ENCODE measurements at places on chromosomes 7 and 10.

DNA sequence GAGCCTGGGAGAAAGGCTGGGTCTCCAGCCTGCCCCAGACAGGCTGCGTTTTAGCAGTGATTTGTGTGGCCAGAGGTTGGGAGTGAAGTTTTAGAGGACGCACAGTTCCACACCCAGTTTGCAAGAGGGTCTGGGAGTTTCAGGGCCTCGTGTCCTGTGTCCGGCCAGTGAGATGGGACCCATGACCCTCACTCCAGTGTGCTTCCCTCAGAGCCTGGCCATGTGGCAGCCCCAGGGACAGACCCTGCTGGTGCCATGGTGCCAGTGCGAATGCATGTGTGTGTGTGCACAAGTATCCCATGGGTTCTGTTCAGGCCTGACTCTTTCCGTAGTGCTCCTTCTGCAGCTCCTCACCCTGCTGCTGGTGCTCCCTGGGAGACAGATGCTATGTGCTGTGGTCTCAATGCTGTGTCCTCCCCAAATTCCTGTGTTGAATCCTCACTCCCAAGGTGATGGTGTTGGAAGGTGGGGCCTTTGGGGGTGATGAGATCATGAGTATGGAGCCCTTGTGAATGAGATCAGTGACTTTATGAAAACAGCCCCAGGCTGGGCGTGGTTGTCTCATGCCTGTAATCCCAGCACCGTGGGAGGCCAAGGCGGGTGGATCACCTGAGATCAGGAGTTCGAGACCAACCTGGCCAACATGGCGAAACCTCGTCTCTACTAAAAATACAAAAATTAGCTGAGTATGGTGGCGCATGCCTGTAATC is 16.5 kb downstream of the ECHDC3 start:
- no peak for DNase-seq

GRCh38 chr10:62811159-62811875 is 4.8 kb downstream of the EGR2 start:
- no peak for DNase-seq

GRCh38 chr7:98988641-98989040 is 110.3 kb downstream of the TRRAP start:
- DNase-seq, result no peak

DNA sequence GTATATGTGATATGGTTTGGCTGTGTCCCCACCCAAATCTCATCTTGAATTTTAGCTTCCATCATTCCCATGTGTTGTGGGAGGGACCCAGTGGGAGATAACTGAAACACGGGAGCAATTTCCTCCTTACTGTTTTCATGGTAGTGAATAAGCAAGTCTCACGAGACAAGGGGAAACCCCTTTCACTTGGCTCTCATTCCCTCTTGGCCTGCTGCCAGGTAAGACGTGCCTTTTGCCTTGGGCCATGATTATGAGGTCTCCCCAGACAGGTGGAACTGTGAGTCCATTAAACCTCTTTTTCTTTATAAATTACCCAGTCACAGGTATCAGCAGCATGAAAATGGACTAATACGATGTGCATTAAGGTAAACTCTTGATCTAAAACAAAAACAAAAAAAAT is 357.1 kb upstream of the AOAH start:
- DNase-seq, result no peak

GRCh38 chr7:2967253-2967652 is 76.4 kb downstream of the CARD11 start:
- no peak for DNase-seq

DNA sequence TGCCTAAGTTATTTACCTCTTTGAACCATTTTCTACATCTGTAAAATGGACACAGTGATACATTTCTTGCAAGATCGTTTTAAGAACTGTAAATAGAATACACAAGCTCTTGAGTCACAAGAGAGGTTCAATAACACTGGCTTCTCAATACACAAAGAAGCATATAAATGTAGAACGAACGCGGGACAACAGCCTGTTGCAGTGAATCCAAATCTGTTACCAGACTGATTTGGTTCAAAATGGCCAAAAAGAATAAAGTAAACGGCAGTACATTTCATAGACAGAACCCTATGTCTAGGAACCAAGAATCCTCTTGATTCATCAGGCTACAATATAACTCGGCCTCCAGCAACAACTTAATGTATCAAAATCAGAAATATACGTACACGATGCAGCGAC is 701 bp downstream of the MTPAP start:
- no peak for DNase-seq

- DNase-seq, result no peak
These were observed 18.5 kb downstream of the SEPHS1 start for GRCh38 chr10:13329565-13329964.

DNA sequence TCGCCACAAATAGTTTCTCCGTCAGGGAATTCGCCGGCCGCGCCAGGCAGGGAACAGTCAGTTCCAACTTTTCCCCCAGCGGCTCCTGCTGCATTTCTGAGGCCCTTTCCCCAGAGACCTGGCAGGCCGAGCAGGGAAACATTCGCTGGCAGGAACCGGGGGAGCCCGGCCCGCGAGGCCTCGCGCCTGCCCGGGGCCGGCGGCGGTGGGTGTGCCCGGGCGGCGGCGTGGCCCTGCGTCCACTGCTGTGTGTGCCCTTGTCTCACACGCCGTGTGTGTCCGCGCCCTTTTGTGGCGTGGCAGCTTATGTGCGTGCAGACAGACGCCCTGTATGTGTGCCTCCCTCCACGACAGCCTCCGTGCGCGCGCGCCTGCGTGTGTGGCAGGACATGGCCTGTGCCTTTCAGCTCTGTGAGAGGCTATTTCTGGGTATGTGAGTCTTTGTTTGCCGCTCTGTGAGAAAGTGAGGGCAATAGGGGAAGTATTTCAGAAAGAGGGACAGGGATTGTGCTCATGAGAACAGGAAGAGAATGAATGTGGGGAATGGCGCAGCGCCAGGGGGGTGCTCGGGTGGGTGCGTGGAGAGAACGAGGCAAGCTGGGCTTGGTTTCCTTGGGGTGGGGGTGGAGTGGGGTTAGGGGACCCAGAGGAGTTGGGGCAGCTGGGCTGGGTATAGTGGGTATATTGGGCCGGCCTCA is 689 bp upstream of the SMARCD3 start:
- no peak for DNase-seq

DNA sequence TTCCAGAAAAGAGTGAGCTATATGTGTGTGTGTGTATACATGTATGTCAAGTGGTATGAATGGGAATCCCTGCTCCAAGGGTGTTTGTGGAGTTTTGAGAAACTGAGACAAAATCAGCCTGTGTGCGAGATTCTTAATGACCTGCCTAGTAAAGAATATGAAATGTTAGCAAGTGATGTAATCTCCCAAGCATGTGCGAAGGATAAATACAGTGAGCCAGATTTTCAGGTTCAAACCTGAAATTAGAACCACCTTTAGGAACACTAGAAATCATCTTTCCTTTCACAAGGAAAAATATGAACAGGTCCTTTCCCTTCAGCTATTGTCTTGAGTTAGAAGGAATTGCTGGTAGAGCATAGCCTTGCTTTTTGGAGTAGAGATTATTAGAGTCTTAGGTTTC is 457.6 kb downstream of the LRMDA start:
- no peak for DNase-seq

DNA sequence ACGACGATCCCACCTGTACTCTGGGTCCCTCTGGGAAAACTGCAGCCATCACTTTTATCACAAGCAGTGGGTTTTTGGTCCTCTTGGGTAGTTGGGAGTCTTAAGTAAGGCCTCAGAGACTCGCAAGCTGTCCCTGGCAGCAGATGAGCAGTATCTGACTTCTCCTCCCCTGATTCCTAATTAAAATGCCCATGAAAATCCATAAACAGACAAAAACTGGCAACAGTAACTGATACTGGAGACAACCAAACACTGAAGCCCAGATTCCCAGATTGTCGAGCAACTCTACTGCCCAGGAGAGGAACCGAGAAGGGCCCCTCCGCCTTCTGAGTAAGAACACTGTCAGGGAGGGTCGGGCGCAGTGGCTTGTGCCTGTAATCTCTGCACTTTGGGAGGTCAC is 333.8 kb downstream of the CALN1 start:
- no peak for DNase-seq

DNA sequence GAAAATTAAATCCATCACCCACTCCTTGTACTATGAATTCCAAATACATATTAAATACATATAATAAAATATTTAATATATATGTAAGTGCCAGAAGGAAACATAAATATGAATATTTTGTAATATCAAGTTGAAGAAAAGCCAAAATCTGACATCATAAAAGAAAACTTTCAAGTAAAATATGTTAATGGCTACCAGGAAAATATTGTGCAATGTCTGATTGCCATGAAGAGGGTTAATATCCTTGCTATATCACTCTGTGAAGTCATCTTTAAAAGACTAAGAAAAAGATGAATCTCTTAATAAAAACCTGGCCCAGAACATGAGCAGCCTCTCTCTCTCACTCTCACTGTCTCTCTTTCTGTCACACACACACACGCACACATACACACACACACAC is 130.2 kb downstream of the EGFR start:
- DNase-seq, result no peak

DNA sequence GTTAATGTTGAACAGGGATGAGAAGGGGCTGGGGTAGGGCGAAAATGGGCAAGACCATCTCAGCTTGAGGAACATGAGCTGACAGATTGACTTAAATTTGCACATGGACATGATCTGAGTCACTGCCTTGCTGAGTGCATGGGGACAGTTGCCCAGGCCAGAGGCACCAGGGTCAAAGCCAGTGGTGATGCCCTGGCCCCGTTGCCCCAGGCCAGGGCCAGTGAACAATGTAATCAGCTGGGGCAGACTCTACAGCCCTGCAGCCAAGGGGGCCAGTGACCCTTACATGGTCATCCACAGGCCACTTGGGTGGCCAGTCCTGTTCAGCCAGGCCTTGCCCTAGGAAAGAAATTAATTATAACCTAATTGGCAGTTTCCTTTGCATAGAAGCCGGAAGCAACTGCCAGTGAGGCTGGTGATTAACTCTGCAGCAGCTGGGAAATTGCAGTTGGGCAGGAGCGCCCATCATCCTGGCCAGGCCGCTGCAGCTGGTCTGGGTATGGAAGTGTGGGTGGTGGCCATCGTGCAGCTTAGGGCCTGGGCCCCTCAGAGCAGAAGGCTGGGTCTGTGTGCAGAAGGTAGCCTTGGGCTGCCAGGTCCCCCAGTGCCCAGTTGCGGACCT is 9.6 kb downstream of the RET start:
- DNase-seq, result no peak

DNA sequence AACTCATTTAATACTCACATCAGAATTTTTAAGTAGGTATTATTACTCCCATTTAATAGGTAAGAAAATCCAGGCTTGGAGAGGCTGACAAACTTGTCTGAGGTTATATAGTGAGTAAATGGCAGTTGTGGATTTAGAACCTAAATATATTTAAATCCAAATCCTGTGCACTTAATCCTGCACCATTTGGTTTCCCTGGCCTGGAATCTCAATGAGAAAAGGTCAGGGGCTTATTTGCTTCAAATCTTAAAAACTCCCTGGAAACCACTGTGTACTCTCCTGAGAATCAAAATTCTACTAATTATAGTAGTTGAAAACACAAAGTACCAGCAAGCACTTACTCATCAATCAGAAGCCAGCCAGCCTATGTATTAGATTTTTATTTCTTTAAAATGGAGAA is 97.7 kb downstream of the DNMBP start:
- DNase-seq, result no peak

DNA sequence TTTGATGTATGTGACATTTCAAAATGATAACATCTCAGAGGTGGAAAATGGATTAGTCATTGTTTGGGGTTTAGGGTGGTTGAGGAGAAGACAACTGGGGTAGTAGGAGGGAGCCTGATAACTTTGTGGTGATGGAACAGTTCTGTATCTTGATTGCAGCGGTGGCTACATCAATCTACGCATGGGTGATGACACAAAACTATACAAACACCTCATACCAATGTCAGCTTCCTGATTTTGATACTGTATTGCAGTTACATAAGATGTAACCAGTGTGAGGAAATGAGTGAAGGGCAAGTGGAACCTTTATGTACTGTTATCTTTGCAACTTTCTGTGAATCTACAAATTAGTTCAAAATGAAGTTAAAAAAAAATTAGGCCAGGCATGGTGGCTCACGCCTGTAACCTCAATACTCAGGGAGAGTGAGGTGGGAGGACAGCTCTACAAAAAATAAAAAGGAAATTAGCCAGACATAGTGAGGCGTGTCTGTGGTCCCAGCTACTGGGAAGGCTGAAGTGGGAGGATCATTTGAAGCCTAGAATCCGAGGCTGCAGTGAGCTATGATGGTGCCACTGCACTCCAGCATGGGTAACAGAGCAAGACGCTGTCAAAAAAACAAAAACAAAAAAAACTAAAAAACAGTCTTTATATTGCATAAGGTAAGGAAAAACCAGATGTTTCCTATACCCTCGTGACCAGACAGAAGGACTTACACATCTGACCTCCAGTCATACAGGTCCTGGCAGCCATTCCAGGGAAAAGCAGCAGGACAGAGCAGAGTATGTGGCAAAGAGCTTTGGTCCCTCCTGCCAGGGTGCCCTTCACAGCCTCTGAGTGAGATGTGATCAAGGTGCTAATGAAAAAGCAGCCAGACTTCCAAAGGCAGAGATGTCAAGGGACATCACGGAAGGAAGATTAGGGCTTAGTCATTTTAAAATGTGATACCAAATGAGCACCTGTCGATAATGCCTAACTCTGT is 50.8 kb downstream of the CYTH3 start:
- DNase-seq, result no peak

DNA sequence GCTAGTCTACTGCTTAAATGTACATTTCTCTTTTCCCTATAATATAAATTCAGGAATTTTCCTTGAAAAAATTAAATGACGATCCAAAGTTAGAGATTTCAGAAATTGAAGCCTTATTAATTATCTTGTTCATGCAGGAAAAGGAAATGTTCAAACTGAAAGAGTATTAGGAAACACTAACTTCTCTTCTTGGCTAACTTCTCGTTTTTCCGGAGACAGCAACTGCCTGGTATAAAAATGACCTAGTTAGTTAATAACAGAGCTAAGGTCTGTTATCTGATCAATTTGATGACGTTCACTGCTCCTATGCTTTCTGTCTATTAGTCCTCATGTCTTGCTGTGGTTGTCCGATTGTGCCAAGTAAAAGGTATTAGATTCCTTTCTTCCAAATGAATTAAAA is 212.5 kb downstream of the DGKB start:
- DNase-seq, result no peak

DNA sequence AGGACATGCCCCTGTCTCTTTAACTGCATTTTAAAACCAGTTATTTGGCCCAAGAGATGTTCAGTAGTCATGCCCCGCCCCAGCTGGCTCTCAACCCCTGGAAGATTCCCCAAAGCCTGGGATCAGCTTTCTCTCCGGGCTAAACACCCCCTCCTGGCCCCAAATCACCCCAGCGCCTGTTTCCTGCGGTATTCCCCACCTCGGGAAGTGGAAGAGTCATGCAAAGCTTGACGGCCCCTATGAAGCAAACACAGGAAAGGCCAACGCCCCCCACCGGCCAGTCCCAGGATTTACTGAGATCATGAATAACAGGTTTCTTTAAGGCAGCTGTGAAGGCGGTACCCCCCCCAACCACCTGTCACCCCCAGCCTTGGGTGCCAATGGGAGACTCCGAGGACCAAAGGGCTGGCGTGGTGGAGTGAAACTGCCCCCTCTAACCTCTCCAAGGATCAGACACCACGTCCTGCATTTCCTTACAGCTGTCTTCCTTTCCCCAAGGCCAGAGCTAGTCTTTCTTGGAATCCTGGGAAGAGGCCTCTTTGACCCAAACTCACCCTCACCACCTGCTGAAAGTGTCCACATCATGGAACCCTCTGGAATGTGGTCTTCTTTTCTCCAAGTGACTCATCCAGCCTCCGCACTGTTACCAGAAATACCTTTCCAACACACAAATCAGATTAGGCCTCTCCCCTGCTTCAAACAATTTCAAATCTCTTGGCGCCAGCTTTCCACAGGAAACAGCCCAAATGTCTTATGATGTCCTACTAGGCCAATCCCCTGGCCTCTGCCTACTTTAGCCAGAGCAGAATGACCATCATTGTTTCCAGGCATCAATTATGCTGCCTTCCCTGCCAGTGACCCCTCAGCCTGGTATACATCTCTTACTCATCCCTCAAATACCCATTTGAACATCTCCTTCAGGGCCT is 301.5 kb downstream of the ZEB1 start:
- DNase-seq, result no peak
